ENCODE measurements at places on chromosomes 2 and 18.

DNA sequence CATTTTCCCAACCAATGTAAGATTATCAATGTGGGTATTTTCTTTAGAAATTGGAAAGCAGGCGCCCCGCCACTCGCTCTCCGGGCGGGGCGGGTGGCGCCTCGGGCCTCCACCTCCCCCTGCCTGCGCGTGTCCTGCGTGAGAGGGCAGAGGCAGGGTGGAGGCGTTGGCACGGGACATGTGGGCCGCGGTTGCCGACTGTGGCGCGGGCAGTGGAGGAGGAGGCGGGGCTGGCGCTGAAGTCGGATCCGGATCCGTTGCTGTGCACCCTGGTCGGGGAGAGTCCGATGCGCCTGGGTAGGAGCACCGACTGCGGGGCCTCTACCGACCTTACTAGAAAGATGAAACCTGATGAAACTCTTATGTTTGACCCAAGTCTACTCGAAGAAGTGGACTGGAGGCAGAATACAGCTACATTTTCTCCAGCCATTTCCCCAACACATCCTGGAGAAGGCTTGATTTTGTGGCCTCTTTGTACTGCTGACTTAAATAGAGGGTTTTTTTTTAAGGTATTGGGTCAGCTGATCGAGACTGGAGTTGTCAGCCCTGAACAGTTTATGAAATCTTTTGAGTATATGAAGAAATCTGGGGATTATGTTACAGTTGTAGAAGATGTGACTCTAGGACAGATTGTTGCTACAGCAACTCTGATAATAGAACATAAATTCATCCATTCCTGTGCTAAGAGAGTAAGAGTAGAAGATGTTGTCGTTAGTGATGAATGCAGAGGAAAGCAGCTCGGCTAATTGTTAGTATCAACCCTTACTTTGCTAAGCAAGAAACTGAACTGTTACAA lies 37.9 kb downstream of the PMS1 start:
- no peak for DNase-seq

DNA sequence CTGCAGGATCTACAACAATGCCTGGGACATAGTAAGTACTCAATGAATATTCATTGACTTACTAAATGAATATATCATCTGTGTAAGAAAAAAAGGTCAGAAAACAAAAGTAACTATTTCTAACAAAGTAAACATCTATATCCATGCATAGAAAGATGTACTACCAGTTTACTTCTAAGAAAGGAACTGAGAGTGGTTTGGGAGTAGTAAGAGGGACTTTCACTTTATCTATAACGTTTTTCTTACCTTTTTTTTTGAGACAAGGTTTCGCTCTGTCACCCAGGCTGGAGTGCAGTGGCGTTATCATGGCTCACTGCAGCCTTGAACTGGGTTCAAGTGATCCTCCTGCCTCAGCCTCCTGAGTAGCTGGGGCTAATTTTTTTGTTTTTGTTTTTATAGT lies 25.7 kb downstream of the DHX57 start:
- DNase-seq: no peak

- no peak for DNase-seq
These were observed 62.3 kb upstream of the MGAT4A start for GRCh38 chr2:98793275-98793674.

- DNase-seq: no peak
These were observed 113.0 kb upstream of the FSIP2 start for GRCh38 chr2:185625604-185626003.

- DNase-seq: no peak
These were observed 124.0 kb downstream of the MAIP1 start for GRCh38 chr2:200079356-200079755.

DNA sequence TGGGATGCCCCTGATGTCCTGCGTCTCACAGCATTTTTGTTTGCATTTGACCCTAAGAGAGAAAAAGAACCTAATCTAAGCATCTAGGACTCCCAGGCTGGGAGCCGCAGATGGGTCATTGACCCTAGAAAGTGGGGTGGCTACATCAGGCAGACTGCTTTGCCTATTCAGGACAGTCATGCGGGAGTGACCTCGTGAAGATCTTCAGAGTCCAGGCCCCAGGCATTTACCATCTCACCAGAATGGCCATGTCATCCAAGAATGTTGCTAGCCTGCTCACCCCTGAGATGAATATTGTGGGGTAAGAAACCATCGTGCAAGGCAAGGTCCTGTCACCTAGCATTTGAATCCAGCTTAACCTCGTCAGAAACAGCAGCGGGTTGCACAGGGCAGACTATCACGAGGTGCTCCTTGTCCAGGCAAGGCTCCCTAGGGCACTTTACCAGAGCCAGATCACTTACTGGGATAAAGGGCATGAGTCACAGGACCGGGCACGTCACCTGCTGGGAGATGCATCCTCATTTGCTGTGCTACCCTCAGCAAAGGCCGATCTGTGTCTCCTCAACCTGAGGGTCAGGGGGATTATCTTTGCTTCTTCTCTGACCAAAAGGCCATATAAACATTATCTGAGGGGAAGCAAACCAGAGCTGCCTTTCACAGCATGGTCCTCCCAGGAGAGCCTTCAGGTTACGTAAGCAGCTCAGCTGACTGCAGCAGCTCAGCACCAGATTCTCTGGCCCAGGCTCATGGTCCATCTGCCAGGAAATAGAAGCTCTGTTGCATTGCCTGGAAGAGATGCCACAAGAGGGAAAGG lies 162.3 kb downstream of the ACKR3 start:
- DNase-seq: no peak

DNA sequence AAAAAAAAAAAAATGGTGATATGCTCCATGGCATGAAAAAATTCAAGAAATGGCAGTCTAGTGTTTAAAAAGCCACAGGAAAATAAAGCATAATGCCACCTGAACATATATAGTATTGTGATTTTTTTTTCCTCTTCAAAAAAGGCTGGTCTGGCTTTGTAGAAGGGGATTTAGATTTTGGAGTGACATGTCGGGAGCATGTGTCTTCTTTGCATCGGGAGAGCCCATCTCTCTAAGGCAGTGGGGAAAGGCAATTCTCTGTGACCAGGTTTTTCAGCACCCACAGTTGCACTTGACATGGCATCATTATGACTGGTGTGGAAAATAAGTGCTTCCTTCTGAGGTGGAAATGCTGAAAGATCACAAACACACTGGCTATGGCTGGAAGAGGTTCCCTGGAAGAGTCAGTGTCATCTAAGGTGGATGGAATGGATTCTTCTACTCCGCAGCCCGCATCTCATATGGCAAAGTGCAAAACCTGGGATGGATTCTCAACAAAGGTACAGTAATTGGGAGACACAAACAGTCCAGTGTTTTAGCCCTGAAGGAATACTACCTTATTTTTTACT lies 172.5 kb downstream of the AGAP1 start:
- DNase-seq: peak; percentile 7

DNA sequence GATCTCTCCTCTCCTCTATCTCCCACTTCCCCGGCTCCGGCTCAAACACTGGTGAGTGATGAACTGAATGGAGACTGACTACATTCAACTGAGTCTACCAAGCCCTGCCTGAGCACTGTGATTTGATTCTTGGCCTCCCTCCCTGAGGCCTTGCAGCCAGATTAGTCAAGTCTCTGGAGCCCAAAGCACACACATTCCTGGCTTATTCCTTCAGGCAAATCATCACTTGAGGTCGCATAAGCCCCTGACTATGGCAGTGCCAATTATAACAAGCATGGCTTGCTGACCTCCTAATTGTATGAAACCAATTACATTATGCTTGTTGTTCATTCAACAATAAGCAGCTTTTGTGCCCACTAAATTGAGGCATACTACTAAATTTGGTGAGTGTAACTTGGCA lies 34.6 kb downstream of the EFEMP1 start:
- no peak for DNase-seq

GRCh38 chr2:236763857-236764256 lies 194.2 kb downstream of the ACKR3 start:
- no peak for DNase-seq

DNA sequence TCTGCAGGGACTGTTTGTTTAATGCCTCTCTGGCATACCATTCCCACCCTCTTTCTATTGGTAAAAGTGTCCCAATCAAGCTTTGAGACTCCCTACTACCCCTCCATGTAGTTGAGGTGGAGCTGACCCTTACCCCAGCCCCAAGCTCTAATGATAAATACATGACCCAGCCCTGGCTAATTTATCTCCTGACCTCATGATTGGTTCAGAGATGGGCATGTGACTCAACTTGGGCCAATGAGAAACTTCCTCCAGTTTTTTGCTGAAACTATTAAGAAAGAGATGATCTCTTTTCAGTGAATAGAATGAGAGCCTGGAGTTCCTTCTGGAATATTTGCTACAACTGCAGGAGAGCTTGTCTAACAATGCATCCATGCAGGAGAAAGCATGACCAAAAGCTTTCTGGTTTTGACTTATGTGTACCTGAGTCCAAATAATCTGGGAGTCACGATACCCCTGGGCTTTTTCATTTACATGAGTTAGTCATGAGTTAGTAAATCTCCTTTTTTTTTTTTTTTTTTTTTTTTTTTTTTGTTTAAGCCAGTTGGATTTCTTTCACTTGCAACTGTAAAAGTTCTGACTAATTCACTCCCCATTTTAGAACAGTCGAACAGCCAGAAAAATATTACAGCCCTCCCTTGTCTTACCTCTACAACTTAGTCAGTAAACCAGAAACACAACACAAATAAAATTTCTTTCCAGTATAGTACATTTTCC lies 66.5 kb upstream of the TLK1 start:
- no peak for DNase-seq

DNA sequence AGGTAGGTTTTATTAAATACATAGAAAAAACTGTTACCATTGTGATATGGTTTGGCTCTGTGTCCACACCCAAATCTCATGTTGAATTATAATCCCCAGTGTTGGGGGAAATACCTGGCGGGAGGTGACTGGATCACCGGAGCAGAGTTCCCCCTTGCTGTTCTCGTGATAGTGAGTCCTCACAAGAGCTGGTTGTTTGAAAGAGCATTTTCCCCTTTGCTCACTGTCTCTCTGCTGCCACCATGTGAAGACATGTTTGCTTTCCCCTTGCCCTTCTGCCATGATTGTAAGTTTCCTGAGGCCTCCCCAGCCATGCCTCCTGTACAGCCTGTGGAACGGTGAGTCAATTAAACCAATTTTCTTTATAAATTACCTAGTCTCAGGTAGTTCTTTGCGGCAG lies 352.7 kb upstream of the SLC39A10 start:
- DNase-seq: no peak

GRCh38 chr2:133424876-133425275 lies 143.4 kb downstream of the NCKAP5 start:
- DNase-seq: no peak

DNA sequence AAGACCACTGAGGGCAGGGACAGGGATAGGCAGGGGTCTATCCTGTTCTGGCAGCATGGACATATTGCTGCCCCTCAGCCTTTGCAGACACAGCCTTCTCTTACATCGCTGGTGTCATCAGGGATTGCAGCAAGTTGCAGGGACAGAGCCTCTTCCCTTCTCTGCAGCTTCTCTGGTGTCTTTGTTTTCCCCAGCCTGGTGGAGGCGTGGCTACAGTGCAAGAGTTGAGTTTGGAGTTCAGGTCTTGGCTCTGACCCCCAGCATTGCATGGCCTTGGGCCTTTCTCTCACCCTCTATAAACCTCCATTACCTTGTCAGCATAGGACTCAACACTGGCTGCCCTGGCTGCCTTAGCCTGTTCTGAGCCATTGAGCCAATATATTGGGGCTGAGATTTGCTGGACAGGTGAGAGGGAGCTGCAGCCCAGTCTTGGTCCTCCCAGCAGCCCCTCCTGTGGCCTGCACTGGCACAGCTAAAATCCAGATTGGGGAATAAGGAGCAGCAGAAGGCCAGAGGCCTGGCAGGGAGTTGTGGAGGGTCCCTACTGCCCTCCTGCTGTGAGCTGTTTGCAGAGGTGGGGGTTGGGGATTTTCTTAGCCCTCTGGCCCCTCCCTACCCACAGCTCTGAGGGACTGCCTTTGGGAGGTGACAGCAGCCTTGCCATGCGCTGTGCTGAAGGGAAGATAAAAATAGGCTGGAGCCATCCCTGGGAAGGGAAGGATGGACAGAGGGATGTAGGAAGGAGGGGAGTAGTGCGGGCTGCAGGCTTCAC lies 22.8 kb downstream of the EHD3 start:
- DNase-seq: no peak

DNA sequence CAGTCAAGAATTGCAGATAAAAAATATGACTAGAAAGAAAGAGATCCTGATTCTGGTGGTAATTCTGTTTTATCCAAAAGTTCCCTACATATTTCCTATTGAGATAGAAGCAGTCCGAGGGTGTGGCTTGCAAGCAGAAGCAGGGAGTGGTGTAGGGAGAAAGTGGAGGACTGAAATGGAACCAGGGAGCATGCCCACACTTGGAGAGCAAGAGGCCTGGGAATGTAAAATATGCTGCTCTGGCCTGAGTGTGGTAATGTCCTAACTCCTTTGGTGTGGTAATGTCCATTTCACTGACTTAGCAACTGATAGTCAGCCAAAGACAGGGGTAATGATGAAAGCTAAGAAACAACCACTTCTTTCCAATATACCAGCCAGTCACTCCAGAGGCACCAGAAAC lies 30.1 kb upstream of the FMNL2 start:
- DNase-seq: no peak

- DNase-seq: no peak
These were observed 114.4 kb upstream of the DTNA start for GRCh38 chr18:34595690-34596089.

DNA sequence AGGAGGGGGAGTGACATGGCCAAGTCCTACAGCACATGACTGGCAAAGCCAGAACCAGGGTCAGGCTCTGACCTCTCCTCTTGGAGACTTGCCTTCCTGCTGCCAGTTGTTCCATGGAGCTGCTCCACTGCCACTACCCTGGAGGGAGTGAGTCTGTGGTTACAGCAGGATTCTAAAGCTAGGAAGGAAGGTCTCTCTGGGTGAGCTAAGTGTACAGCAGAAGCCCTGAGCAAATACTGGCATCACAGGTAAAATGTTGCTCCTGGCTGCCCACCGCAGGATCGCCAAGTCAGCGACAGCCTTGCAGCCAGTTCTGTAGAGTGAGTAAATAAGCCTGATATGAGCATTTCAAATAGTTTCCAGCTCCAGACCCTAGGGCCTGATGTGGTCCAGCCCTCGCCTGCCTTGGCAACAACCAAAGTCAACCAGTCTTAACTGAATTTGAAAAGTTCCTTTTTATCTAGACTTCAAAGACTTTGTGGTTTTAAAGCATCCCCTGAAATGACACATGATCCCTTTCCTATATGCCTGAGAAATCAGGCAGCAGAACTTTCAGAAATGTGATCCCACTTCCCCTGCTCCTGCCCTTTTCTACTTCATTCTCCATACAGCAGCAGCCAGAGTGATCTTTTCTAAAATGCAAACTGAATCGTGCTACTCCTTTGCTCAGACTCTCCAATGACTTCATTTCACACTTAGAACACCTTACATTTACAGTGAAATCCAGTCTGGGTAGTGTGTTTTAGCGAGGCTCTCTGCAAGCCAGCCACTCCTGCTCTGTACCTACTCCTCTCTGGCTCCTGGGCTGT lies 114.3 kb downstream of the MGAT5 start:
- DNase-seq: no peak

GRCh38 chr18:13539050-13539449 lies 187.3 kb downstream of the FAM210A start:
- DNase-seq: no peak

Measured in T-helper 9 cell (primary cell).